ENCODE measurements at places on chromosomes 4 and X.

- DNase-seq, result no peak
Measured at GRCh38 chr4:72136429-72136828, 104.6 kb downstream of the NPFFR2 start.

DNA sequence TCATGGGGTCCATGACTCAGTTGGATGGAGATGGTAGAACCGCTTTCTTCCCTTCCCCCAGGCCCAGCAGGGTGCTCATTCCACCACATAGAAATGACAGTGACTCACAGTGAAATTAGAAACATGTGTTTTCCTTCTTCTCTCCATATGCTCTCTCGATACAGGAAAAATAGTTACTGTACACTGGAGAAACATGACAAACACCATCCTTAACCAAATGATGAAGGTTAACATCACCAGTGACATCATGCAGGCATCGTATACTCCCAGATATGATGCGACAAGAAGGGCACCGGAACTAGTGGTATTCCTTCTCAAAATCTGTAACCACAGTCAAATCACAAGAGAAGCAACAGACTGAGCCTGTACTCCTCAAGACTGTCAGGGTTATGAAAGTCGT lies 11.7 kb upstream of the RAB40A start:
- DNase-seq, result peak; percentile 77

GRCh38 chr4:138414202-138414601 lies 172.1 kb upstream of the SLC7A11 start:
- DNase-seq, result no peak

DNA sequence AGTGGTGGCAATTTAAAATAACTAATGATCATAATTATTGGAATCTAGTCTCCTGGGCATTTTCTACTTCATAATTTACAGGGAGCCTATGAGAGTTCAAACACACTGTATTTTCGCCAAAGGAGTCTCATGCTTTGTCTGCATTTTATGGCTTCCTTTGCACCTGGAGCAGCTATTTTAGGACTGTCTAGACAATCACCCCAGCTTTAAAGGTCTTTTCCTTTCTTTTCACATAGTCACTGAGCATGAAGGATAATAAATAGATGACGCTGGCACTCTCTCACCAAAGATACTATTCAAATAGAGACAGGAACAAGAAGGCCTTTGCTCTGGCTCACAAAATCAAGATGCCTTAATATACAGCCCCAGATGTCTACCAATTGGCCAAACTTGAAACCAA lies 43.0 kb downstream of the AMELX start:
- no peak for DNase-seq

DNA sequence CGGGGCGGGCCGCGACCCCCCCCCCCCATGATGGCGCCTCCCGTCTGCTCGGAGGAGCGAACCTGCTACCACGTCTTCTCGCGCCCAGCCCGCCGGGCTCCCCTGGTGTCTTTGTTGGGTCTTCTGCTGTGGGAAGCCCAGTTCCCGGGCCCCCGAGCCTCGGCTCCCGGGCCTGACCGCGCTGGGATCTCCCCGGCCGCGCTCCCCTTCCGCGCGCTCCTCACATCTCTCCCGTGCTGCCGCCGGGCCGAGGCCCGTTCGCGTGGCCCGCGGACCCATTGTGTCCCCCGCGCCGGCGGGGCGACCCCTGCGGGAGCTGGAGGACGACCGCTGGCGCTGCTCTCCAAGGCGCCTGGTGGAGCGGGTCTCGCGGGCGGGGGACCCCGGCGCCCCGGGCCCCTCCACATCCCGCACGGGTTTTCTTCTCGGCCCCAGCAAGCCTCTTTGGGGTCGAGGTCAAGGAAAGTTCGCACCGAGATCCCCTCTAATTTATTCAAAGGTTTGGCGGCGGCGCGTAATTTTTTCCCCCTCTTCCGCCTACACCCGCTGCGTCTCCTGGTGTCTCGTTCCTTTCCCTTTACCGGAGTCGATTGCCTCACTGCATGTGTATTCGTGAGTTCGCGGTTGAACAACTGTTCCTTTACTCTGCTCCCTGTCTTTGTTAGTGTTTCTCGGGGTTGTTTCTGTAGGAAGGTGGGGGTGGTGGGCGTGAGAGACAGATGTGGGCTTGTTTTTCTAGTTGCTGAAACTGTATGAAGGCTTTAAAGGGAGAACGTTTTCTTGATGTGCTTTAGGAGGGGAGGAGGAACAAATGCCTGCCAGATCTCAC lies 770 bp downstream of the SMAD1 start:
- peak; percentile 90 for DNase-seq

DNA sequence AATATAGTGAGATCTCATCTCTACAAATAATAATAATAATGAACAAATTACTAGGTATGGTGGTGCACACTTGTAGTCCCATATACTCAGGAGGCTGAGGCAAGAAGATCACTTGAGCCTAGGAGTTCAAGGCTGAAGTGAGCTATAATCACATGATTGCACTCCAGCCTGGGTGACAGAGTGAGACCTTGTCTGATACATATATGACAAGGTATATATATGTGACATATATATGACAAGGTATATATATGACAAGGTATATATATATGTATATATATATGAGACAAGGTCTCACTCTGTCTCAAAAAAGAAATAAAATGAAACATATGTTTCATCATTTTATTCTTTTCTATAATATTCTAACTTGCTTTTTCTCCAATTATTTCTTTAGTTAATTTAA lies 278.1 kb upstream of the TET2 start:
- no peak for DNase-seq

- peak; percentile 45 for DNase-seq
Measured at GRCh38 chrX:129984111-129984958, 1.9 kb downstream of the BCORL1 start.

DNA sequence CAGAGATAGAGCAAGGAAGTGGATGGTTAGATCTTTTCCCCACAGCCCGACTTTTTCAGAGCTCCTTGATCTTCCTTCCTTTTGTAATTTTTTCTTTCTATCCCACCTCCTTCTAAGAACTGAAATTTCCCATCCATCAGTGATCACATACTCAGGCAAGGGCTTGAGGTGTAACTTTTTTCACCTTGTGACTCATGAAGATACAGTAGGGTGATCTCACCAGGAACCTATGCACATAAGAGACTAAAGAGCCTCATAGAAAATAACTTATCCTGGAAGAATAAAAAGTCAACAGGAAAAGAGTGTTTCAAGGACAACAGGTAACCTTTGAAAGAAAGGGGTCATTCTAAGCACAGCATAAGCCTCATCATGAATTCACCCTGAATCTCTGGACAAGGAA lies 131.2 kb upstream of the HCCS start:
- DNase-seq, result no peak

DNA sequence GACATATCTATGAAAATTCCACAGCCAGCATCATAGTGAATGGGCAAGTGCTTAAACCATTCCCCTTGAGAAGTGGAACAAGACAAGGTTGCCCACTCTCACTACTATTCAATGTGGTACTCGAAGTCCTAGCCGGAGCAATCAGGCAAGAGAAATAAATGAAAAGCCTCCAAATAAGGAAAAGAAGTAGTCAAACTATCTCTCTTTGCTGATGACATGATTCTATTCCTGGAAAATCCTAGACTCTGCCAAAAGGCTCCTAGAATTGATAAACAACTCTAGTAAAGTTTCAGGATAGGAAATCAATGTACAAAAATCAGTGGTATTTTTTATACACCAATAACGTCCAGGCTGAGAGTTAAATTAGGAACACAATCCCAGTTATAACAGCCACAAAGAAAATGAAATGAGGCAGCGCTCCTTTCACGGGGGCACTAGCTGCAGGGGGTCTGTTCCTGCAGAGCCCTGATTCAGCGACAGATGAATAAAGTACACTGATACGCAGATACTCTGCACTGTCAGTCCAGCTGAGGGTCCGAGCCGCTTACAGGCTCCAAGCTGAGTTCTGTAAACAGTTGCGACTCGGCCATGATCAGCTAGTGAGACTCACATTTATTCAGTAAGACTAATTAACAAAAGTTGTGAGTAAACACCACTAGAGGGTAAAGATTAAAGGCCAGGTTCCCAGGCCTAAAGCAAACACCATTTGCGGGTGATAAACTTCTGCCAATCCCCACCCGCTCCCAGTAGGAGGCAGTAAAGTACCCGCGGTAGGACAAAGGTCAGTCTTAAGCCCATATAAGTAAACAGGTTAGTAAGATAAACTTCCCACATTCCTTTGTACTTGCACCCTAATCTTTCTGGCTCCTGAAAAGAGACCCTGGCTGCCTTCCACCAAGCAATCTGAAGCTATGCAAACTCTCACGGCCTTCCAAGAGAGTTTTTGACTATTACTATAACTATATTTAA lies 290.6 kb upstream of the GRID2 start:
- DNase-seq, result no peak

- DNase-seq, result no peak
Measured at GRCh38 chr4:130025701-130026100, 929.7 kb downstream of the C4orf33 start.

- DNase-seq, result peak; percentile 13
Measured at GRCh38 chrX:133461231-133461630, 45.9 kb upstream of the GPC4 start.

GRCh38 chrX:46823481-46823880 lies 13.4 kb upstream of the RP2 start:
- DNase-seq, result no peak

DNA sequence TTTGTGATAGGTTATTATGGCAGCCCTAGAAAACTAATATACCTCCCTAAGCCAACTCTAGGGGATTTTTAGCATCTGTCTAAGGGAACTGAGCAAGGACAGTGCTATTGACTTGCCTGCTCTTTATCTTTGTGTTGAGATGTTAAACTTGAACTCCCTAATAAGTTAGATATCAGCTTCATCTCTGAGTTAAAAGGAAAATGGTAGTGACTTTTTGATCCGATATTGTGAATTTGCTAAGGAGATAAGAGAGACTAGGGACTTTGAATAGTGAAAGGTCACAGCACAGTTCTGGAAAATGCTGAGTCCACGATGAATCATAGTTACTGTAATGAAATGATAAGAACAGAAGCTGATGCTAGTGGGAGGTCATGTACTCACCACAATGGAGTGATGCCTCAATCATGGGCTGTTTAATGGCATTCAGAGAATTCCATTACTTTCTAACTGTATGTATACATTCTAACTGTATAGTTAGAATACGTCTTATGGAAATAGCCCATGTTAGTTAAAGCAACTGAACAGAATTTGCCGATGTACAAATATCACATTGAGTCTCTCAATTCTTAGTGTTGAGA lies 147.2 kb downstream of the GLRA3 start:
- DNase-seq, result peak; percentile 44

DNA sequence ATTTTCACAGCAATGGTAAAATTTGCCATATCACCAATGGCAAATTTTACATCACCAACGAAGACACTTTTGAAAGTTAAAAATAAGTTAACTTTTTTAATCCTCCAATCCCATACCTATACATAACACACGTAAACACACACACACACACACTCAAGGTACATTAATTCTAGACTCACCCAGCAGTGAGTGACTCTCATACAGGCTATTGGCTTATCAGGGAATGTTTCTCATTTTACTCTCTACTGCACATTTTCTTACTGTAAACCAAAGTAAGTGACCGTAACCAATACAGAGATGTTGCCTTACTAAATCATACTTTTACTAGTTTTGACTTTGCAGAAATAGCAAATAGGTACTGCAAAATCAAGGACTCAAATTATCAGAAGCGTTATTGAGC lies 2.3 kb downstream of the VEGFC start:
- DNase-seq, result no peak

DNA sequence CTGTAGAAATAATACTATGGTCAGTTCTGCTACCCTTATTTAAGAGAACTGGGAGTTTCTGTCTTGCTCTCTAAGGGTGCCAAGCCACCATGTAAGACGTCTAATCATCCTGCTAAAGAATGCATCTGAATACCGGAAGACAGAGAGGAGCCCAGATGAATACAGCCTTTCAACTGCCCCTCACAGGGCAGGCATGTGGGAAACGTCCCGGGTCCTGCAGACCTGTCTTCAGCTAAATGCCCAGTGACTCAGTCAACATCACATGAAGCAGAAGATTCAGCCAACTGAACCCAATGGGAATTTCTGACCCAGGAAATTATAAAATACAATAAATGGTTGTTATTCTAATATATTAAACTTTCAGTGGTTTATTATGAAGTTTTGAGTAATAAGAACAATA lies 2141.0 kb upstream of the AGA start:
- DNase-seq, result no peak

DNA sequence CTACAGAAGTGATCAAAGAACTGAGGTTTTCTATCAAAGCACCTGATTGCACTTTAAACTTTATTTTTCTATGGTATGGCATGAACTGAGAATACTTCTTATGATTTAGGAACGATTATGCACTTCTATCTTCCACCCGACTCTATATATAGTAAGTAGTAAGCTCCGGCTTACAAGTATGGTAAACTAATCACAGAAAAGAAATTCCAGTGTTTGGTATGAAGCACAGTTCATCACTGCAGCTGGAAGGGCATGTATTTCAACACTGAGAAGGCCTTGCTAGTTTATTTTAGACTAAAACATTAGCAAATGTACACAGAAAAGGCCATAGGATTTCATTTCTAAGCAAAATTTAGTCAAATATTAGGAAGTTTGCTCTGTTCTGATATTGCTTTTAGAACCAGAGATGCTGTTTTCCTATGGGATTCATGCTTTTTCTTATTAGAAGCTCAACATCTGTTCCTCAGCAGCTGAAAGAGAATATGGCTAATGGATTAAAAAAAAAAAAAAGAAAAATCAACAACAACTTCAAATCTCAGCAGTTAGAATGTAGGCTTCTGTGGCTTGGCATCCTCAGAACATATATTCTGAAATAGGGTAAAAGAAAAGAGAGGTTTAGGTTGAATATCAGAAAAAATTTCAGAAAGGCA lies 273.5 kb downstream of the C4orf33 start:
- DNase-seq, result peak; percentile 61

DNA sequence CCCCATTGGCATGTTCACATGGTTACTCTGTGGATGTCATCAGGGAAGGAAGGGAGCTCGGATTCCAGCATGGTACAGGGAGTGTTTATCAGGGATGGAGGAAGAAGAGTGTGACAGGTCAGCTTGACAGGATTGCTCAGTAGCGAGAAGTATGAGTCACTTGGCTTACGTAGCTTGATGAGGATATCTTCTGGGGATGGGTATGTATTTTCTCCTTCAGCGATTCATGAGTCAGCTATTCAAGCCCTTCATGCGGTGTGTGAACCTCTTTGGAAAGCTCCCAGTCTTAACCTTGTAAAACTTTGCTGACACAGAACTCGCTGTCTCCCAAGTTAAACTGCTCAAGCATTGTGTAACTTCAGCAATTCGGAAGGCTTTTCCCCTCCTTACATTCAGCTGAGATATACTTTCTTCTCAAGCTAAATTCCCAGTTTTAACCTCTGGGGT lies 275.4 kb downstream of the ARHGAP10 start:
- DNase-seq, result peak; percentile 77

DNA sequence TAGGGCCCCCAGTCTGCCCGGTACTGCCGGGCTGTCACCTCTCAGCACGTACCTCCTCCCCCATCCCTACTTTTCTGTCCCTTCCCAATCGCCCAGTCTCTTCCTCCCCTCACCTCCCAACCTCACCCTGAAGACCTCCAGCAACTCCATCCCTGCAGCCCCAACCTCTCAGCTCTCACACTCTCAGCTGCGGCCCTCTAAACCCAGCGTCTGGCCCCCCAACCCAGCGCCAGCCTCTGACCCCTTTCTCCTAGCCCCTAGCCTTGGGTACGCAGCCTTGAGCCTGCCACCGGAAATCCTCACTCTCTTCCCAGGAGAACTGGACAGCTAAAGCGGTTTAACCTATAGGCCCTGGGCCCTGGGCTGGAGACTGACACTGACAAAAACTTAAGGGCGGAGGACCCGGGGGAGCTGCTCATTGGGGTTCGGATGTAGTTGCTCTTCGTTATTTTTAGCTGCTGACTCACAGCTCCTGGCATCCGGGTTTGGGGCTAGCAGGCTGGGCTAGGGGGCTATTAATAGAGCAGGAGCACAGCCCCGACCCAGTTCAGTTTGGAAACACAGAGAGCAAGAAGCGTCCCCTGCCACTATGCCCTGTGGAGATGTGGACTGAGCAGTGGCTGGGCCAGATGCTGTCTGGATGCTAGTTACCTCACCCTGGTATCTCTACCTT lies 9.6 kb upstream of the DLG3 start:
- no peak for DNase-seq
